Neuronal stem cell (in vitro differentiated cells): ENCODE measurements at places on chromosomes 5 and 9.

GRCh38 chr9:95127249-95128176 is 190.0 kb downstream of the FANCC start:
- peak; percentile 71 for DNase-seq

DNA sequence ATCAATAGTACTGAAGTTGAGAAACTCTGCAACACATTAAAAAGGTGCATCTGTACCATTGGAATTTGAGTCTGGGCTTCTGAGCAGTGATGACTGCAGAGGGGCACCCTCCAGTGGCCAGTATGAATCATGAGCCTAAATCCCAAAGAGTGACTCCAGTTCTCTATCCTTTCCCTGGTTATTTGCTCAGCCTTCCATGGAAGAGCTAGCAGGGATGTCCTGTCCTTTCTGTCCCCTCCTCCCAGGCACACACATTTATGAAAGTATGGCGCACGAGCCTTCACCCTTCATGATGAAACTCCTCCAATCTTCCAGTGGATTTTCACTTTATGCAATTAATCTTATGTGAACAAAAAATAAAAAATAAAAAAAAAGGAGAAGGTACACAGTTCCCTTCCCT is 81.0 kb downstream of the ESM1 start:
- peak; percentile 18 for DNase-seq

GRCh38 chr9:98726735-98727134 is 18.0 kb upstream of the GABBR2 start:
- DNase-seq: no peak

GRCh38 chr5:179926657-179927056 is 19.0 kb upstream of the TBC1D9B start:
- DNase-seq: no peak

DNA sequence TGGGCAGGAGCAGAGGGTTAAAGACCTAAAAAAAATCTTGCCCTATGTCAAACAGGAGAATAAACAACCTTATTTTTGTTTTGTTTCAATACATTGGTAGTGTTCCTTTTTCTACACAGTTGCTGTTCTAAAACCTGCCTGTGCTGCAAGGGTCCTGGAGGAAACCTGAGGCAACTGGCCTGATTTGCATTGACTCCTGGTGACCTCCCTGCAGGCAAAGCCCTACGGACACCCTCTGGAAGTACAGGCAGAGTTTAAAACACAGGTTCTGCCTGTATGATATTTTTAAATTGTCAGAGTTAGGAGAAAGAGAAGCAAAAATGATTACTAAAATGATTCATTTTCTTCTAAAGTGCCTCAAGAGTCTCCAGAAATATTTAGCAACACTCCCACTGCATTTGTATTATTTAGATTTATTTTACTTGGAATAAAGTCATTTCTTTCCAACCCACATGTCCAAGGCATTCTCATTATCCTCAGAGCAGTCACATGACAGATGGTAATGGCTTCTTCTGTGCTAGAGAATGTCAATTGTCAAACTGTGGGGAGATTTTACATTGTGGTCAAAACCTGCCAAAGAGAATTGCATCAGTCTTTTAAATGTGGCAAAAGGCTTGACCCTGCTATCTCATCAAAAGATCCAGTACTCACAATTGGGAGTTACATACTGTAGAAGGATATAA is 559.6 kb downstream of the CETN3 start:
- no peak for DNase-seq

- DNase-seq: no peak
Measured at GRCh38 chr9:135502873-135503321, 2.4 kb downstream of the MRPS2 start.

- DNase-seq: no peak
Measured at GRCh38 chr9:77927265-77927664, 104.3 kb downstream of the GNAQ start.

- no peak for DNase-seq
Measured at GRCh38 chr5:155275222-155275621, 261.7 kb downstream of the KIF4B start.

DNA sequence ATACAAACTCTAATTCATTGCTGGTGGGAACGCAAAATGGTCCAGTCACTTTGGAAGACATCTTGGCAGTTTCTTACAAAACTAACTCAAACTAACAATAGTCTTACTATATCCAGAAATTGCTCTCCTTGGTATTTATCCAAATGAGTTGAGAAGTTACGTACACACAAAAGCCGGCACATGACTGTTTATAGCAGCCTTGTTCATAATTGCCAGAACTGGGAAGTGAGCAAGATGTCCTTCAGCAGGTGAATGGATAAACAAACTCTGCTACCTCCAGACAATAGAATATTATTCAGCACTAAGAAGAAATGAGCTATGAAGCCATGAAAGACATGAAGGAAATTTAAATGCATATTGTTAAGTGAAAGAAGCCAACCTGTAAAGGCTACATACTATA is 17.9 kb upstream of the GNAQ start:
- DNase-seq: no peak

DNA sequence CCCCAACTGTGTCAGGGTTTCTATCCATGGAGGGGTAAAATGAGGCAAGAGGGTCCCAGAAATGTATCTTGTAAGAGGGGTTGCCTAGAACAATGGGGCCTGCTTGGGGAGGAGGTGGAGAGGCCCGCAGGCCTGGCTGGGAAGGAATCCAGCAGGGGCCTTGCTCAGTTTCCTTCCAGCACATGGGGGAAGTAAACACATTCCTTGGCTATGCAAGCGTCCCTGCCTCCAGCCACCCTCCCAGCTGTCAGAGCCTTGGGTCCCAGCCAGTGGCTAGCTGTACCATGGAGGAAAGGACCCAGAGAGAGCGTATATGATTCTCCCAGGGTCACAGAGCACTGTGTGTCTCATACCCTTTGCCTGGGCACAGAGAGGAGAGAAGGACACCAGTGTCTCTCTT is 71.1 kb upstream of the IL17B start:
- DNase-seq: no peak

DNA sequence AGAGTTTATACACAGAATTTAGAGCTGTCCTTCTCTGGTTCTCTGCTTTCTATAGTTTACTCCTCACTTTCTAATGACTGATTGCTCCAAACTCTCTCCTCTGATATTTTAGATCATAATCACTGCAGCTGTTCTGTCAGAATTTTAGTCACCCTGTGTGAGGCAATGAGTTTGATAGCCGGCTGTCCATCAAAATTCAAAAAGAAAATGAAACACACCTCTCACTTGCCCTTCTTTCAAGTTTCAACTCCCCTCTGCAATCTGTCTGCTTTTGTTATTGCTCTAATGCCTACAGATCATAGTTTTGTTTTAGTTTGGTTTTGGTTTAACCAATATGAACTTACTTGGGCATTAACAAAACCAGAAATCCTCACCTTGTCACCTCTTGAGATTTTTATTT is 23.3 kb upstream of the ABLIM3 start:
- no peak for DNase-seq

GRCh38 chr9:93182572-93182971 is 1.4 kb upstream of the WNK2 start:
- DNase-seq: no peak

DNA sequence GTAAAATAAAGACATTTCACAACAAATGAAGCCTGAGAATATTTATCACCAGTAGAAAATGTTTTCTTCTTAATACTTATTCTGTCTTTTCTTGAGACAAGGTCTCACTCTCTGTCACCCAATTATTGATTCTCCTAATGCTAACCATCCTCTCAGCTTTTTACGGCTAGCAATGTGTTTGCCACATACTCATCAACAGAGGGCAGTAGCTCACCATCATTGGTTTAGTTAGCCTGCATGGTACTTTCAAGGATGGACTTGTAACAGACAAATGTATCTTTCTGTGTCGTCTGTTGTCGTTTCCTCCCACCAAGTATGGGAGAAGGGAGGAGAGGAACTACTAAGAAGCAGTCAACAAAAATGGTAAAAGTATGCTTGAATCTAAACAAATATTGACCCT is 5.9 kb upstream of the ACO1 start:
- peak; percentile 57 for DNase-seq

GRCh38 chr5:16869821-16870796 is 66.0 kb downstream of the MYO10 start:
- no peak for DNase-seq

GRCh38 chr5:175589714-175590113 is 68.2 kb upstream of the HRH2 start:
- DNase-seq: no peak

DNA sequence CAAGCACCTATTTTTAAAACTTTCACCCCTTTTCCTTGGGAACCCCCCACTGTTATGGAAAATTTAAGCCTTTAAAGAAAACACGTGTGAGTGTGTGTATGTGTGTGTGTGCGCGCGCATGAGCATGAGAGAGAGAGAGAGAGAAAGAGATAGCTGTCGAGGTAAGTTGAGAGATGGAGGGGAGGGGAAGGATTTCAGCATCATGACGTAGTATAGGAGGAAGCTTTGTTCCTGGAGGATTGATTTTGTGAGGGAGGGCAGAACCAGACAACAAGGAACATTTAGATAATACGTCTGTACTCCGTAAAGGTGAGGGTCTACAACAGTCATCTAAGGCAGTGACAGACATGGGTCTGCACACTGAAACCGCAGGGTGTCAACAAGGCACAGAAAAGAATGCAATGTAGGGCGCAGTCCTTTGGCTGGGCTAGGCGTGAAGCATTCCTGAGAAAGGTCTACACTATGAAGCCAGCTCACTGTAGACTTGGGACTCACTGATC is 227.7 kb downstream of the SMARCA2 start:
- no peak for DNase-seq

DNA sequence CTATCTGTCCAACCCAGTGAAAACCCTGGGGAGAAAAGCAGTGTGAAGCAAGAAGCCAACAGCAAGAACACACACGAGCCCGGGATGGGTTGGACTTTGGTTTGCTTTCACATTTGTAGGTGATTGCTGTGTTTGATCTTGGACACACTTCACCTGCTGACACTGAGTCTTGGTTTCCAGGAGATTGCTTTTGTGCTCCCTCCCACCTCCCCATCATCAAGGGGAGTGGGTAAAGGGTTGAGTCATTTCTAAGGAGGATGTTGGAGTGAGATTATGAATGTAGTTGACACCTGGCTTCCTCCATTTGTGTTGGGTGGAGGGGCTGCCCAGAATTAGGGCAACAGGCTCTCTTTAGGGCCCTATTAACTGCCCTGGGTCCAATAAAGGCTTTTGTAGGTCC is 37.5 kb downstream of the ANKDD1B start:
- no peak for DNase-seq

DNA sequence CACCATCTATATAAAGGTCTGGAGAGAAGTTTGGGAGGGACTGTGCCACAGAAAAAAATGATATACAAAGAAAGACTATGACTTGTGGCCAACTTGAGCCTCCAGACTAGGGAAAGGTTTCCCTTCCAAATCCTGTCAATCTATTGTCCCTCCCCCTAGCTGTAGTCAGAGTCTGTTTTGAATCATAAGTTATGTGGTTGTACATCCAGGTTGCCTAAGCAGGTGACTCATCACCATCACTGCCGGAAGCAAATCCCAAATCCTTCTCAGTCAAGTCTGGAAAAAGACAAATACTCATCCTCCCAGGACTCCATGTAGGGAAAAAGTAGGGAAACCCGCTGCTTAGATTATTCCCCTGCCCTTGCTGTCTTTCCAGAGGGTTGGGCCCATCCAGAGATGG is 235.7 kb downstream of the CDK5RAP2 start:
- no peak for DNase-seq

DNA sequence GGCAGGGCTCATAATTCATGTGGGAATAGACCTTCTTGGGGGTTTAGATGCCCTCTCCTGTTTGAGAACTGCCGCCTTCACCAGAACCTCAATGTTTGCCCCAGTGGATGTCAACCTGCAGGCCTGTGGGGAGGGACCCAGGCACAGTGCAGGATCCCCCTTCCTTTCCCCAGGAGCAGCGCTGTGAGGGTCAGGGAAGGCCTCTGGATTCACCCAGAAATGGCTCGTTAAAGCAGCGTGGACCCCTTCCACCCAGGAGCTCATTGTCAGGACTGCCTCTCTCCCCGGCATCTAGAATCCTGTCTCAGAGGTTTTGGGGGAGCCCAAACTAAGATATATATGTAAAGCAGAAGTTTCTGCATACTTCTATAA is 188.3 kb downstream of the GADD45G start:
- no peak for DNase-seq

GRCh38 chr5:96283589-96283988 is 149.5 kb downstream of the PCSK1 start:
- DNase-seq: no peak

DNA sequence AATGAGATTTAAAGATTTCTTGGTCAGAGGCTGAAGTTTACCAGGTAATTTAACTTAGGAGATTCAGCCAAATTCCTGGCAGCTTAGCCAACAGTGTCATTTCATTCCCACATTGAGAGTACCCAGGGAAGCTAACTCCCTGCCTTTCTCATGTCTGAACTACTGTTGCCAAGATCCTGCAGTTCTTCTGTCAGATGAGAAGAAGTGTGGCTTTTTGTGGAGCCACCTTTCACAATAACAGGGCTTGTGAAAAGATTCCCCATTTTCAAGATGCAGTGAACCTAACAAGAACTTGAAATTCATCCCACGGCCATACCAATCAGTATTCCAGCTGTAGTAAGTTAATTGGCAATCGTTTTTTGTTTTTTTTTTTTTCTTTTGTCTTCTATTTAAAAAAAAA is 176.4 kb downstream of the XRCC4 start:
- DNase-seq: no peak

- no peak for DNase-seq
Measured at GRCh38 chr9:5608298-5609225, 20.3 kb upstream of the RIC1 start.

DNA sequence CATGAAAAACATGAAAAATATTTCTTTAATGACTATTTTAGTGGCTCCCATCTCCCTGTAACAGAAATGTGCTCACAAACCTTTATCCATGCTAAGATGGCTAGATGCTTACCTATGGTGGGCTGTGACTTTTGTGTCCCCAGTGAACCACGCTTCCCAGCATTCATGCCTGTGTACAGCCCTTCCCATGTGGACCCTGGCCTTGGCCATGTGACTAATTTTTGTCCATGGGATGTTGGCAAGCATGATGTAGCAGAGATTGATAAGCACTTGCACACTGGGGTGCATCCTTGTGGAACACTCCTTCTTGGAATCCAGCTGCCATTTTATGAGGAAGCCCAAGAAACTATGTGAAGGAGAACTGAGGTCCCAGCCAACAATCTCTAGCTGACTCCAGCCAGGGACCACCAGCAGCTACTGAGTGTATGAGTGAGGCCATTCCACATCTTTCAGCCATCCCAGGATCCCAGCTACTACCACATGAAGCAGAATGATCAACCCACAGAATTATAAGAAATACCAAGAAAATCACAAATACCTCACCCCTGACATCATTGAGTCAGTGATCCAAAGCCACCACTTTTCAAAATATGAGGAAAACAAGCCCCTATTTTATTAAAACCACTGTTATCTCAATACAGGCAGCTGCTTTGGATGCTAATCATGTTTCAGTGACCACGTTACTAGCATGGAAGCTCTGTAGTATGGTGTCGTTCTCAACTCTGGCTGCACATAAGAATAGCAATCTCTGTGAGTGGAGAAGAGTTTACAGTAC is 16.1 kb upstream of the RAI14 start:
- no peak for DNase-seq
